ENCODE measurements at places on chromosomes 6 and 20.
A peak's percentile ranks its signal among the peaks of the same experiment; 100 is the strongest.

- peak; percentile 51 for DNase-seq
Measured at GRCh38 chr20:46057856-46058598, 29.0 kb downstream of the SLC12A5 start.

DNA sequence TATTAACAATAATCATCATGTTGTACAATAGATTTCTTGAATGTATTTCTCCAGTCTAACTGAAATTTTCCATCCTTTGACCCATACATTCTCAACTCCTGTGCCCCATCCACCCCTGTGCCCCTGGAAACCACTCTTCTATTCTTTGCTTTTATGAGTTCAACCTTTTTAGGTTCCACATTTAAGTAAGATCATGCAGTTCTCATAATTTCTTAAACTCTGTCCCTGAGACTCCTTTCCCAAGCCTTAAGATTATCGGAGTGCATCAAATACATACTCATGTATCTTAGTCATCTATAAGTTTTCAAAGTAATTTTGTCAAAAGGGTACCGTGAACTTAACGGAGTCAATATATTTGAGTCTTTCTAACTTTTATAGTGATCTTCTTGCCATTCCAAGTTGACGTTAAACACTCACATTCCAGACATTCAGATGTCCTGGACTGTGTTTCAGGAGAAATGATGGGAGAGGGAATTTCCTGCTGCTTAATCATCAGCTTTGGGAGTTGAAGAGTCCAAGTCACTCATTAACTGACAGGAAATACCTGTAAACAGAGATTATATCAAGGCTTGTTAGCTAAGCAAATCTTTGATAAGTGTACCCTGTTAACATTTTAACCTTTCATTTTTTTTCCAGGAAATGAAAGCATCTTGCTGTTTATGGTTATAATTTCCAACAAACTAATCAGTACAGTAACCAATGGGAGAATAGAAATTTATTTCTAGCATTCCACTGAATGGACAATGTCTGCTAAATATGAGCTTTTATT is 73.3 kb downstream of the ADGRG6 start:
- DNase-seq, result no peak

DNA sequence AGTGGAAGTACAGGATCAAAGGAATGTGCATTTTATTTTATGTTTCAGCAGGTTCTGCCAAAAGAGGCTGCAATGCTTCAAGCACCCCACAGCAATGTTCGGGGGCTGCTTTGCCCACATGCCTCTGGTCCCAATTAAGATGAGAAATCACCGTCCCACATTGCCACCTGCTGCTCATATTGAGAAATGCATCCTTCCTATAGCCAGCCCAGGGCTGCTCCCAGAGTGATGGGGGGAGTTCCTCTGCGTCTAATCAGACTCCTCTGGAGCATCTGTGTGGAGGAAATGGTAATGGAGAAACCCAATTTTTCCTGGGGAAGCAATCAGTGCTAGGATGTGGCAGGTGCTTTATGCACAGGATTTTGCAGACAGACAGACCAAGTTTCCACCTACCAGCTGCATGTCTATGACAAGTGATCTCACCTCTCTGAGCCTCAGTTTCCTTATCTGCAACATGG is 33.7 kb downstream of the PTGIS start:
- no peak for DNase-seq

DNA sequence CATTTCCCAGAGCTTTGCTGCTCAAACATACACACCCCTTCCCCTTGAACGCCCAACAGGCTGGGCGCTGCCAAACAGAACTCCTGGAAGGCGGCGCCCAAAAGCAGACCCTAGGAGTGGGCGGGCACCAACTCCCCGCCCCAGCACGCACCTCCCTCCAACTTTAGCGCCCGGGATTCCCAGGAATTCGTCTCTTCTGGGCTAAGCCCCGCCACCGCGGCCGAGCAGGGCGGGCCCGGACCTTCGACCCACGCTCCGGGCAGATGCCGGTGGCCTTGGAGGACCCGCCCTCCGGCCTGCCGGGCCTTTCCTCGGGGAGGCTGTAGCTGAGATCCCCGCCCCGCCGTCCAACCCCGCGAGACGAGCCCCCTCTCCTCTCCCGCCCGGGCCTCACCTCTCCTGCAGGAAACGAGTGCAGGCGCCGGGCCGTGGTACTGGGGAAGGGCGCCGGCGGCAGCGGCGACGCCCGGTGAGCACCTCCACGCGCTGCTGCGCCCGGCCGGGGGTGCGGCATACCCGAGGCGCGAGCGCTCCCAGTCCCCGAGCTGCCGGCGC is 659 bp downstream of the MCUR1 start:
- peak; percentile 61 for DNase-seq

DNA sequence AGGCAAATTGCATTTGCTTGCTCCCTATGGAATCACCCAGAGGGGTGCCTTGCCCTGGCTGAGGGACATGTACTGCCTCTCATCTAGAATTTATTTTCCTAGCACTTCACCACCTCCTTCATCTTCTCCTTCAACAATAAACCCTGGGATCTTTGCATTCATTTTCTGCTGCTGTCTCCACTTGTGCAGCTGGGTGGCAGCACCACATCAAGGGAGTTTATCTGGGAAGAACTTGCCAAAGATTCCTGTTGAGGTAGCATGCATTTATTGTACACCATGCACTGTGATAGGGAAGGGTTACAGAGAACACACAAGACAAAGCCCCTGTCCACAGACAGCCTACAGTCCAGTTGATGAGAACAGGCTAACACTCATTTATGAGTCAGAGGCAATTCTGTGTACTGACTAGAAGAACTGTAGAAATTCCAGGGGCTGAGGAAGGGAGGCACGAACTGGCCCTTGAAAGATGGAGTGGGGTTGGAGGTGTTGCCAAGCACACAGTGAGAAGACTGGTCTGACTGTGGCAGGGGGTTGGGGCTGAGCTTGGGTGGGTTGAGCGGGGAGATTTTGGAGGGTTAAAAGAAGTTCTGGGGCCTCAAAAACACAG is 17.5 kb downstream of the C20orf173 start:
- DNase-seq, result no peak

GRCh38 chr6:73984571-73985210 is 288.7 kb downstream of the CD109 start:
- no peak for DNase-seq

DNA sequence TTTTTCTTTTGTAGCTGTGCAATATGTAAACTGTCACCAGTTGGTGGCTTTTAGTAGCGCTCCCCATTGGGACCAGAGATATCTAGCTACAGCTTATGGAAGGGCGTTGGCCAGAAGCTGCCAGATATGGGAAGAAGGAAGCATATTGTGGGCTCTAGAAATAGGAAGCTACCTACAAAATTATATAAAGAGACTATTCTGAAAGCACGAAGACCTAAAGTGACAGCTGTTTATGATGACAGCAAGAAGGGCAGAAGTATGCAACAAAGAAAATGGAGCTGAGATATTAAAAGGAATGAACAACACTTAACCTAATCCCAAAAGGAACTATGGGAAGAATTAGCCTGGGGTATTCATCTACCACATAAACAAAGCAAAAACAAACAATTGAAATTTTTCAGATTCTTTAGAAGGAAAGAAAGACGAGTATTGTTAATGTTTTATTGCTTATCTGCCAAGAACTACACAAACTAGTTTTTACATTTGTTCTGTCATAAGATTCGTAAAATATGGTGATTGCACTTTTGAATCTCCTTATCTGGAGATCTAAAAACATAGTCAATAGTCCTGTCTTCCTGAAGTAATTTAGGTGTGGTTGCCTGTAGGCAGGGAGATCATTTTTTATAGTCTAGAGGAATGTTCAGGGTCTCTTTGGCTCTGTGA is 81.6 kb downstream of the NCOA7 start:
- no peak for DNase-seq

DNA sequence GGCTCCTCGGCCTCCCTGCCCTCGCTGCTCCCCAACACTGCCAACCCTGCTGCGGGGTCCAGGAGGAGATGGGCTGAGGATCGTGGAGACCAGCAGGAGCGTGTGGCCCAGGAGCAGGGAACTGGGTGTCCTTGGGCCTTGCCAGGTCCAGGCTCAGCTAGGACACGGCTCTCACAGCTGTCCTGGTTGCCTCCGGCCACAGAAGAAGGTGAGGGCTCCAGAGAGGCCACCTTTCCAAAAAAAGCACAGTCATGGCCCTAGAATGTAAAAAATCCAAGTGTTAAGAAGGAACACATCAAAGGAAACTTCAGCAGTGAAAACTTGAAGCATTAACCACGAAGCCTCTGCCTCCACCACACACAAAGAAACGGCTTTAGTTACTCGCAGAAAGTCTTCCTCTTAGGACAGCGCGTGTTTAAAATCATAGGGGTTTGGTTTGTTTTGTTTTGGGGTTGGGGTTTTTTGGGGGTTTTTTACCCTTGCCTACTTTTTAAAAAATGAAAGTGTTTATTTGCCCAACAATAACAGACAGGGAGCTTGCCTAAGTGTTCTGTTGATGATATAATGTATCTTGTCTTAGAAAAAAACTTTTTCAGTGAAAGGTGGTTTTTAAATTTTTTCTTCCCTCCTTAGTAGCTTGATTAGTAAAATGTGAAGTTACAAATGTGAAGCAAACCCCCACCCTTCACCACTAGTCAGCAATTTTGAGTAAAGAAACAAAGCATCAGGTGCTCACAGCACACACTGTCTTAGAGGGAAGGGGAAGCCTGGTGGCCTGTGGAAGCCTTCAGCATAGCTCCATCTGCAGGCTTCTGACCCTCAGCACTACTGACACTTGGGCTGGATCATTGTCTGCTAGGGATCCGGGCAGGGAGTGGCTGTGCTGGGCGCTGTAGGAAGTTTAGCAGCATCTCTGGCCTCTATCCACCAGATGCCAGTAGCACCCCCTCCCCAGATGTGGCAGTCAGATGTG is 60.0 kb downstream of the PTPN1 start:
- no peak for DNase-seq

DNA sequence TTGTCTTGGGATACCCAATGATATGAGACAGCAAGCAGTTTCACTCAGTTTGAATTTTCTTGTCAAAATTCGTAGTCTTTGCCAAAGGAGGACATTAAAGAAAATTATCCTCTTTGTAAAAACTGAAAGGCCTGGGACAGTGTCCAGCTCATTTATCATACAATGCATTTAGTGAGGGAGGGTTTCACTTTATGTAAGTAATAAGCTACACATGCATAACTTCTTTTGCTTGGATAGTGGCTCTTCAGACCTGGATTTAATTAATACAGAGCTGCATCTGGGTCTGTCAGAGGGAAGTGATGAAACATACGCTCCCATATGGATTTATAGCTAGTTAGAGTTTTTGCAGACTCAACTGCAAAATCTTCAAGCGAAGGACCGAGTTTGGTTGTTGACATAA is 175.6 kb downstream of the PHACTR1 start:
- DNase-seq, result no peak

GRCh38 chr6:137191236-137191635 is 17.8 kb upstream of the IL22RA2 start:
- no peak for DNase-seq

DNA sequence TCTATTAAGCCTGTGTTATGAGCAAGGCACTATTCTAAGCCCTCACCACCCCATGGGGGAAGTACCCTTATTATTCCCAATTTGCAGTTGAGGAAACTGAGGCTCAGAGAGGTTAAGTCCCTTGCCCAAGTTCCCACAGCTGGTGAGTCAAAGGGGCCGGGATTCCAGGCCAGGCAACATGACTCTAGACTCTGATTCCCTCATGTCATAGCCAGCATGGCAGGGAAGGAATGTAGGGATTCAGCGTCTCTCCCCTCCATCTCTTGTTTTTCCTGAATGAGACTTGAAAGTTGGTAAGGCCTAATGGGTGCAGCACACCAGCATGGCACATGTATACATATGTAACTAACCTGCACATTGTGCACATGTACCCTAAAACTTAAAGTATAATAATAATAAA is 6.7 kb downstream of the C6orf132 start:
- DNase-seq, result no peak

DNA sequence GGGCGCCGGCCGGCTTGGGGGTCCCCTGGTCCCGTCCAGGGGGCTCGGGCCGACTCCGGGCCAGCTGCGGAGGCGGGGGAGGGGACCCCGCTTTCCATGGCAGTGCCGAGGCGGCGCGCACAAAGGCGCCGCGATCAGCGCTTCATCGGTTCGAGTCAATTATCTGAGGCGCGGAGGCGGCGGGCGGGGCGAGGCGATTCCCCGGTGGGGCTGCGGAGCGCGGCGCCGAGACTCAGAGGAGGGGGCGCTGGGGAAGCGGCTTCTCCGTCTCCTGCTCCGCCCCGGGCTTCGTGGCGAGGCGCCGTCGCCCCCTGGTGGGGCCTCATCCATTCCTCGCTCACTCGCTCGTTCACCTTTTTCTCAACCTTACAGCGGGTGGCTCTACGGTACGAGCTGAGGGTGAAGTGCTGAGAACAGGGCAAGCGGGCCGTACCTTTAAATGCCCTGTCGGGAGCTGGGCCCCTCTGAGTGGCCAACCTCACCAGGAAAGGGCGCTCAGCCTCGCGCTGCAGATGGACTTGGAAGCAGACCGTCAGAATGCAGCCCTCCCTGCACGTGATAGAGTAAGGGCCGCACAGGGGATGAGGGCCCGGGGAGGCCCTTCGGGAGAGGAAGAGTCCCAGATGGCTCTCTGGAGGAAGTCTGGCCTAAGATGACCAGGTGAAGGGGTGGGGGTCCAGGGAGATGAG is 39.9 kb downstream of the SLC52A3 start:
- DNase-seq, result peak; percentile 59

DNA sequence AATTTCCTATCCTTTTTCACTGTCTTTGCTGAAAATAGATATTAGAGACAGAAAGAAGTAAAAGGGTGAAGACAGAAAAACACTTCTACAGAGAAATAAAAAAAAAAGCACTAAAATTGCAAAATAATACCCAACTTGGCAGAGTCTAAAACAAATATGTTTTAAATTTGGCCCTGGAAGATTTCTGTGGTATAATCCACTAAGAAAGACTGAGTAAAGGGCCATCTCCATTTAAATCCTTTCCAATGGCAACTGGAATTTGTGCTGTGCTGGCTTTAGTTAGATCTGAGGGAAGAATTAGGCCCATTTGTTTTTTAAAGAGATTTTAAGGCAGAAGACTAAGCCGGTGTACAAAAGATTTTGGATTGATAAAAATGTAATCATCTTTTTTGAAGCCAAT is 321.2 kb downstream of the GJA1 start:
- no peak for DNase-seq

- no peak for DNase-seq
Measured at GRCh38 chr6:148027201-148027600, 315.4 kb upstream of the SASH1 start.

DNA sequence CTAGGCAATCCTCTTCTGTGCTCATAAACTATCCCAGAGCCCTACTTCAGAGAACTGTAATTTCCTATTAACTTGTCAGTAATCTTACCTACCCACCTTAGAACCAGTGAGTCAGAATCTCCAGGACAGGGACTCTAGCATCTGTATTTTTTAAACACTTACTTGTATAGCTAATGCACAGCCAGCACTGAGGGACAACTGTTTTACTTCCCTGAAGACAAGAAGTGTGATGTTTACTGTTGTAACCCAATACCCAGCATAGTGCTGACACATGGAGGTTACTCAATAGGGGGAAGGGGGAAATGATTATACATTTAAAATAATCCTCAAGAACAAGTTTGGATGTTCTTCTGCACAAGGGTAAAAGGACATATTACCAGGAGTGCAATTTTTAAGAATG is 130.8 kb downstream of the BTBD9 start:
- DNase-seq, result no peak

GRCh38 chr6:3919130-3919628 is 70.0 kb downstream of the FAM50B start:
- peak; percentile 57 for DNase-seq

GRCh38 chr20:32332614-32333013 is 25.5 kb upstream of the ASXL1 start:
- no peak for DNase-seq

GRCh38 chr6:163387317-163387716 is 27.2 kb upstream of the QKI start:
- DNase-seq, result no peak
